Central memory CD4-positive, alpha-beta T cell (primary cell): ENCODE measurements at places on chromosomes 6 and 20.

DNA sequence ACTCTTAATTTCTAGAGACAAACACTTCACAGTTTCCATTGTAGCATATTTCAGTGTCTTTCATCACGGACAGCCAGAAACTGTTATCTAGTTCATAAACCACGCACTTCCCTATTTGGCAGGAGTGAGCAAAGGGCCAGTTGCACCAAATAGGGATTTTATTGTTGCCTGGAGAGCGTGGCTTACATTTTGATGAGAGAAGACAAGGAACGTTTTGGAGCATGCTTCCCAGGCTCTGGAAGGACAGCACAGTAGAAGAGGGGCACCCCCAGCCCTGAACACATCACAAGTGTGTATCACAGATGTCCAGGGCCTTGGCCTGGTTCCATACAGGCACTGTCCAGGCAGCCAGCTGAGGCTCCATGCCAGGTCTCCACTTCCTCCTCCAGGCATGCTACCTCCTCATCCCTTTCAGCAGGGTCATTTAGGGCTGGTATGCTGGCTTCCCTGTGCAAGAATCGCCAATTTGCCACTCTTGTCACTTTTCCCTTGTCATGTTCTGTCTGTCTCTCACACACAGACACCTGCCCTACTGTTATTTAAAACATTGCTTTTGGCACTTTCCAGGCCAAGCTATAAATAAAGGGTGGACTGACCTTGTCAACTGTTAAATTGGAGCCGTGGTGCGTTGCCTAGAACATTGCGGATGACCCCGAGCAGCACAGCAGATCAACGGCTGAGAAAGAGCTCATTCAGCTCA lies 235.0 kb upstream of the GMDS start:
- no peak for DNase-seq

DNA sequence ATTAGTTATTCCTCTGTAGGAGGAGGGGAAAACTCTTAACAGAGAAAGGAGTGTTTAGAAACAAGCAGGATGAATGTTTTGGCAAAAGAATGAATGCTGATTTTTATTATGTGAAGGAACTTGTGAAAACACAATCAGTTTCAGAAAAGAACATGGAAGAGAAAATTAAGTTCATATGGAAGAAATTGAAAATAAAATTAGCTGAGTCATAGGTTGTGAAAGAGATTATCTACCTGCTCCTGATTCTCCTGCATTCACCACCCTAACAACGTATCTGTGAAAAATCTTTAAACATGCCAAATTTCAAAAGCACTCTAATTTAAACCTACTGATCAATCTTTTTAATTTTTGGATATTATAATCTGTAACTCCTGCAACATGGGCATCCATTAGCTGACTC lies 227.3 kb upstream of the RSPO3 start:
- DNase-seq, result no peak

- DNase-seq, result peak; percentile 42
These were observed 1.8 kb upstream of the KCNQ5 start for GRCh38 chr6:72619883-72620696.

- DNase-seq, result no peak
These were observed 236.3 kb upstream of the SOX4 start for GRCh38 chr6:21357262-21357661.

GRCh38 chr20:63087236-63087871 lies 80.6 kb upstream of the BHLHE23 start:
- DNase-seq, result no peak

- no peak for DNase-seq
These were observed 847.9 kb upstream of the FLRT3 start for GRCh38 chr20:15185322-15185721.

- no peak for DNase-seq
These were observed 114.8 kb downstream of the SMOC2 start for GRCh38 chr6:168555618-168556273.

- no peak for DNase-seq
These were observed 24.2 kb upstream of the PAQR8 start for GRCh38 chr6:52337633-52338290.

GRCh38 chr6:144856622-144857021 lies 571.5 kb downstream of the UTRN start:
- no peak for DNase-seq

DNA sequence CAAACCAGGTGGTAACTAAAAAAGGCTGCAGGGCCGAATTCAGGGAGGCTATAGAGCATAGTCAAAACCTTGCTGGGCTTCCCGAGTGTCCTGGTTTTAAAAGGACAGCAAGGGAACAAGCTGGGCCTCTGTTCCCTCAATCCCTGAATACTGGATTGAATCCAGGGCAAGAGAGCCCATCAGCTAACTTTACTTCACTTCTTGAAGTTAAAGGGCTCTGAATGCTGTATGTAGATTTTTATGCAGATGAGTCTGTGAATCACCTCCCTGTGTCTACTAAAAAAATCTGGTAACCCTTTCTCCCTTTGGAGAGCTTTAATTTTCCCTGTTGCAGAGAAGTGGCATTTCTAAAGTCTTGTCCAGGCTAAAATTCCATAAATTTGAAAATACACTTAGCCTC lies 29.5 kb downstream of the LYRM4 start:
- no peak for DNase-seq

DNA sequence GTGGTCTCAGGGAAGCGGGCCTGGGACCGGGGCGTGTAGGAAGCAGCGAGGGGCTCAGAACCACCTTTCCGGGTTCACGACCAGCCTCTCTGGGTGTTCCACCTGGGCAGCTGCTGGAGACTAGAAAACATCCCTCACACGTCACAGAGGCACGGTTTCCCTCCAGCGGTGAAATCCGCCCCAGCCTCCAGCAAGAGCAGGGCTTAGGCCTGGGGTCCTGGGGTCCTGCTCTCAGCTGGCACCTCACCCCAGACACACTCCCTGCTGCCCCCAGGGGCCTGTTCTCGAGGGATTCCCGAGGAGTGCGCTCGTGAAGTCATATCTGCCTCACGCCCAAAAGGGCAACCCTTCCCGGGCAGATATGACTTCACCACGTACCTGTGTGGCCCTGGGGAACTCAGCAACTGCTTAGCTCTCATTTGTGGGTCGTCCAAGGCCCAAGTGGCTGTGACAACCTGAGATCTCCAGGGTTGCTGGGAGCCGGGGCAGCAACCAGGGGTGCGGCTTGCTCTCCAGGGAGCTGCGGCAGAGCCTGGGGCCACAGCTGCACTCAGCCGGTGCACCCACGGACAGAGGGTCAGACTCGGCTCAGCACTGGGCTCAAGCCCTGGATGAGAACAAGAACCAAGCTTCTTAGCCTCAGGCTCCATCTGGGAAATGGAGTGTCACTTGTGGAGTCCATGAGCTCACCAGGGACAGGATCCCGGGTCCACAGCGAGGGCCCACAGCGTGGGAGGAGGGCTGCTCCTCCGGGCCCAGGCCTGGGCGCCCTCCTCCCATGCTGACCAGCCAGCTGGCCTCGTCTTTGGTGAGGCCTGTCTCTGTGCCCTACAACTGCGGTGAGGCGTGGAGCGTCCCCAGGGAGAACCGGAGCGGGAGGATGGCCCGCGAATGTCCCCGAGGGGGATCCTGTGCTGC lies 661 bp downstream of the FNDC11 start:
- DNase-seq, result no peak

GRCh38 chr6:53474010-53474409 lies 70.9 kb downstream of the GCLC start:
- no peak for DNase-seq

- DNase-seq, result peak; percentile 3
These were observed 88.2 kb downstream of the RREB1 start for GRCh38 chr6:7196019-7196402.

DNA sequence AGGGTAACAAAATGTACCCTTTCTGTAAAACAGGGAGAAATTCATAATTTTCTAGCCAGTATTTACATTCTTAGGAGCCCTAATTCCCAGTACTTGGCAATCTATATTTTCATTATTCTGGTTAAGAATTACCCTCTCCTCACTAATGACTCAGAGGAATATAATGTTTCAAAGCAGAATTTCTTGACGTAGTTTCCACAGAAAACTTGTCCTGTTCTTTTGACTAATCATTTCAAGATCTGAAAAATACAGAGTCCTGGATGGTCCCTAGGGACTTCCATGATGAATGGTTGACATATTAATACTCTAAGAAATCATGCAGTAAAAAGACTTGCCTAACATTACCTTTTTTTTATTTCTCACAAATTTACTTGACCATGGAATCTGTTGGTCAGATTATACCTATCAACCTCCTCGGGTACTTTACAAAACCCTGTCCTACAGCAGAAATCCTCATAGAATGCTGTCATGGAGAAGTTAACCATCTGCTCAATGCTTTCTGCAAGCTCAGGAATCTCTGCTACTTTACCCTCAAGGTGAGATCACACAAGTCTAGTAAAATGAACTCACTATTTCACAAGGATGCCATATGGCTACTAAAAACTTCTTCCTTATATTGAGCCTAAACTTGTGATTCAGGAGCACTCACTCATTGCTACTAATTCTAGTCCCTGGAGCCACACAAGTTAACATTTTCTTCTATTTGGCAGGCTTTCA lies 202.1 kb upstream of the CNR1 start:
- no peak for DNase-seq

DNA sequence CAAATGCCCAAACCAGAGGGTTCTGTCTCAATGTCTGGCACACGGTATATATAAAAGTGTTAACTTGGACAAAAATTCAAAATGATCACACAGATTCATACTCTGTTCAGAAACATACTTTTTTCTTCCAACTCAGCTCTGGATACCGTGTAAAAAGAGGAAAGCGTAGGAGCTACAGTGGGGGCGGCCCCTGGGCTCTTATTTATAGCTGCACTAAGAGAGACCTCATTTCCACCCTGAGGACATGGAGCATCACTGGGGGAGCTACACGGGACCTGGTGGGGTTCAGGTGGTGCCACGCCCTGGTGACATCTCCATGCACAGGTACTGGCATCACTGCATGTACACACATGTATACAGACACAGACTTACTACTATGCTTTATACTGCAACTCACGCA lies 185.9 kb upstream of the FOXQ1 start:
- no peak for DNase-seq

- no peak for DNase-seq
These were observed 464.1 kb downstream of the UTRN start for GRCh38 chr6:144749263-144749662.

DNA sequence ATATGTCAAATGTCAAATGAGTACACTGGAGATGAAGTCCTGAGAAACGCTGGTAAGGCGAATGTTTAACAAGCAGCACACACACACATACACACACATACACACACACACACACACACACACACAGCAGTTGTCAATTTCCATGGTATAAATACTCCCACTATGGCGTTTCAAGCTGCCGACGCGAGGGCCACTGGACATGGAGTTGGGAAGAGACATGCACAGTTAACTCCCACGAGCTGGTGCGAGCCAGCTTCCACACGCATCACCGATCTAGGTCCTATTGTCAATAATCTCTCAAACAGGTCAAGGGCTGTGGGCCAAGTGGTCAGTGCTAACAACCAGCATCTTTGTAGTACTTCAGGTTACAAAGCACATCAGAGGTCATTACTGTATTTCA lies 58.9 kb downstream of the TRERF1 start:
- DNase-seq, result no peak

- DNase-seq, result no peak
These were observed 47.1 kb downstream of the FHL5 start for GRCh38 chr6:96610019-96610418.

DNA sequence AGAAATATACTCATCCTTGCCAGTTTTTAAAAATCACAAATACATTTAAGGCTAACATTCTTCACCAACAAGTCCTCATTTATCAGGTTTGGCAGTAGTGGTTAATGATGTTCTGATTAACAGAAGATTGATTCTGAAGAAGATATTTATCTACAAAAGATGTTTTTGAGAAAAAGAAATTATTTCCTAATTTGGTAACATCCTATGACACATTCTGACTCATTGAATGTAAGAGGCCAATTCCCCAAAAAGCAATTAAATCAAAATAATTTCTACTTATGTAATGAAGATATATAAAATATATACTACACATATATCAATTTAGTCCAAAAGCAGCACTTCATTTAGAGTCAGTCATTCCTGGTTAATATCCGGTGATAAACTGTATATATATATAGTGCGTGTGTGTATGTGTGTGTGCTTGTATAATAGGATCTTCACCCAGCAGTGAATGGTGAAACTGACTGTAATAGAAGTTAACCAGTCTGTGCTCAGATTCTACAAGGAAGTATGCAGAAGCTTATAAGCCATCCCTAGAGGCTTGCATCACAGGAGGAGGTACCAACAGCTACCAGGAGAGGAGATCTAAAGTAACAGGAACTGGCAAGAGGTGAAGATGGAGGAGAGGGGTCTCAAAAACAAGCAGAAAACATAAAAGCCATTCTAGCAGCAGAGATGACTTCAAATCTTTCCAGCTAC lies 82.9 kb upstream of the MARCKS start:
- DNase-seq, result no peak

GRCh38 chr20:23622839-23623343 lies 14.9 kb downstream of the CST3 start:
- DNase-seq, result no peak

DNA sequence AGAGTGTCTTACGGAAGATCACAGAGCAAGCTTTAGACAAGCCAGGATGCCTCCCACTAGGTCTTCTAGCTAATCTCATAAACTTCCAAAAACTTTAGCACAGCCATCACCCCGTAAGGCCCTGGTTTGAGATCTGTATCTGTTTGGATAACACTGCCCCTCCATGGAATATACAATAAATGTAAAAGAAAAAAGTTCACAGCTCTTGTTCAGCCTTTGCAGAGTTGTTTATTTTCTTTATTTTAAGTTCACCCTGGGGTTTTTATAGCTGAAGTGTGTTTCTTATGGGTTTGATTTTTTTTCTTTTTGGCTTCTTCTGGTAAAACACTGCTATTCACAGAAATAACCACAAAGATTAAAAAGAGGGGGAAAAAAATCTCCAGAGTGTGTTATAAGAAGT lies 125.6 kb downstream of the EYA2 start:
- no peak for DNase-seq

- no peak for DNase-seq
These were observed 92.1 kb downstream of the CDH26 start for GRCh38 chr20:60050193-60050947.

- DNase-seq, result no peak
These were observed 159.4 kb upstream of the MLN start for GRCh38 chr6:33963136-33963750.

- no peak for DNase-seq
These were observed 8.7 kb downstream of the APMAP start for GRCh38 chr20:24983896-24984295.

GRCh38 chr6:157952861-157953351 lies 28.8 kb upstream of the SYNJ2 start:
- DNase-seq, result no peak

DNA sequence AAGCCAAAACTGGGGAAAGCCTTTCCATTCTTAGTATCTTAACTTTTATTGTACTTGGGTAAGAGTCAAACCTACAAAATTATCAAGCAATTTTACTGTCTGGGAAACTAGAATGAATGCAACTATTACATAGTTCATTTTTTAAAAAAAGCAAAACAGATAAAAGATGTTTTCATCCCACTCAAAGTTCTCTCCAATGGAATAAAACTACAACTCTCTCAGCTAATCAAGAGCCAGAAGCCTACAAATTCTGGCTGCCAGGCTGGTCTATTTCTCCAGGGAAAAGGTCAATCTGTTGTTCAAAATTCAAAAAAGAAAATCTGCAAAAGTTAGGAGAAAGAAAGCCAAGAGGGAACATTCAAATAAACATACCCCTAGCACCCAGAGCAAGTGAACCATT lies 56.2 kb downstream of the COL12A1 start:
- no peak for DNase-seq

GRCh38 chr6:6922166-6922565 lies 185.6 kb upstream of the RREB1 start:
- DNase-seq, result no peak

GRCh38 chr20:22512911-22513489 lies 71.4 kb downstream of the FOXA2 start:
- DNase-seq, result no peak
